AG20443 (cell line): ENCODE measurements at places on chromosomes 16 and 17.

- no peak for DNase-seq
Measured at GRCh38 chr16:67977469-67978227, 2.7 kb downstream of the DPEP3 start.

DNA sequence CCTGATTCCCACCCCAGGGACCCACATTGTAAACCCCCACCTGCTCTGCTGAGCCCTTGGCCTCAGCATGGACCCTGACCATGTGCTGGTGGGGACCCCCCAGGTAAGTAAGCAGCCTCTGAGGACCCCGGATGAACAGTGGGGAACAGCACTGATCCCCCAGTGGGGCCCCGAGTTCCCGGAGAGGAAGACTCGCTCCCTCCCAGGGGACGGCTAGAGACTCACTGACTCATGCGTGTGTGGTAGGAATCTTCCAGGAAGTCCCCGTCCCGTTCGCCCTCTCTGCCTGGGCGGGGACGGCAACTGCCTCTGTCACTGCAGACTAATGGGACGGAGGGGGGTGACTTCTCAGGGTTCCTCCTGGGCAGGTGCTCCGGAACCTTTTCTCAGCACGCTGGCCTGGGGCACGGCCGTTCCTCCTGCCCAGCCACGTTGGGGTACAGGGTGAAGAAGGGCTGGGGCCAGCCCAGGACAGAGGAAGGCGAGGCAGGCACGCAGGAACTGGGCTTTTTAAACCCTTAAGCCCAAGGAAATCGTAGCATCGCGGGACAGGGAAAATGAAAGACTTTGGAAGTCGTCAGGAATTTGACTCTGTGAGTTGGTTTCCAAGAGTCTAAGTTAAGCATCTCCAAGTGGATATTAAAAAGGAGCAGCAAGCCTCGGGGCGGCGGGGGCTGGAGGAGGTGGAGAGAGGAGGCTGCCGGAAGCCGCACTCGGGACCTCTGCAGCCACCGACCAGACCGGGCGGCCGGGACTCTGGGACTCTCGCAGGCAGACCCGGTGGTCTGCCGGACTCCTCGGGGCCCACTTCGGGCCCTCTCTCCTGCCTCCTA lies 178.7 kb downstream of the SEC14L1 start:
- peak; percentile 85 for DNase-seq

- DNase-seq, result no peak
Measured at GRCh38 chr17:149897-150584, 12.7 kb downstream of the SCGB1C2 start.

DNA sequence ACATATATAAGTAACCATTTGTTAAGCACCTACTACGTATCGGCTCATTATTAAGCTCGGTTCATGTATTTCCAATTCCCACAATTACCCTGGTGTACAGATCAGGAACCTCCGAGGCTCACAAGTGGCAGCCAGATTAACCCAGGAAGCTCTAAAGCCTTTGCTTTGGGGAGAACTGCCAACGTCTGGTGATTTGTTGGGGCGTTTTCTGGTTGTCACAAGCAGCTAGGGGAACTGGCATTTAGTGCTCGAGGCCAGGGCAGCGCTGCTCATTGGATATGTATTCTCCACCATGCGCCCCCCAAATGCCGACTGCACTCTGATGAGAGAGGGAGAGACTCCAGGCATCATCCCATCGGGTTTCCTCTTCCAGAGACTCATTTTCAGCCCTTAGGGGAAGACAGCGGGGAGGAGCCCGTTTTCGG lies 541 bp downstream of the ZNF18 start:
- peak; percentile 50 for DNase-seq

GRCh38 chr16:4514606-4515005 lies 24.0 kb downstream of the CDIP1 start:
- DNase-seq, result no peak

DNA sequence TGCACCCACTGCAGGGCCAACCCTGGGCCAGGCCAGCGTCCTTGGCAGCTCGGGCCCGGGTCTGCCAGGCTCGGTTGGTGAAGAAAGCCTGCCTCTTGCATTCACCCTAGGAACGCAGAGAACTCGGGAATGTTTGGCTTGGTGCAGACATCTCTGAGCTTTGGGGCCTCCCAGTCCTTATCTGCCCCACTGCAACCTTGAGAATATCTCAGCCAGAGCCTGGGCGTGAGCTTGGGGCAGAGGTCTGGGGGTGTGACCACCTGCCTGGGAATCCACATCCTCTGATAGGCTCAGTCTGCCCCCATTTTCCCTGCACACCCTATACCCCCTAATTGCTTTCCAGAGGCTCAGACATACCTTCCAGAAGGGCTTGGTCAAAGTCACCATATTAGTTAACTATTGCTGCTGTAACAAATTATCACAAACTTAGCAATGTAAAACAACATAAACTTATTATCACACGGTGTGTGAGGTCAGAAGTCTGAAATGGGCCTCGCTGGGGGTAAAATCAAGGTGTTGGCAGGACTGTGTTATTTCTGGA lies 30.7 kb upstream of the ZNF423 start:
- no peak for DNase-seq

- DNase-seq, result peak; percentile 51
Measured at GRCh38 chr17:17401271-17401781, 75.5 kb upstream of the MED9 start.

DNA sequence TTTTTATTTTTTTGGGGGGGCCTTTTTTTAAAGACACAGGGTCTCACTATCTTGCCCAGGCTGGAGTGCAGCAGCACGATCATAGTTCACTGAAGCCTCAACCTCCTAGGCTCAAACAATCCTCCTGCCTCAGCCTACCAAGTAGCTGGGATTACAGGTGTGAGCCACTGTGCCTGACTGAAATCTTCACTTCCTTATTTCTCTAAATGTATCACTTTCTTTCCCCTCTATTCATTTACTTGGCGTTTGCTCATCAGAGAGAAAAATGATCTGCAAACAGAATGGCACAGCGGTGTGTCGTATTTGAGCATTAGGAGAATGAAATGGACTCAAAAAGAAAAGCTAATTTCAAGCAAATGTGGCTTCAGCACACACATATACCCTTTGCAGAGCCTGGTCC lies 44.3 kb upstream of the CDH5 start:
- DNase-seq, result no peak

DNA sequence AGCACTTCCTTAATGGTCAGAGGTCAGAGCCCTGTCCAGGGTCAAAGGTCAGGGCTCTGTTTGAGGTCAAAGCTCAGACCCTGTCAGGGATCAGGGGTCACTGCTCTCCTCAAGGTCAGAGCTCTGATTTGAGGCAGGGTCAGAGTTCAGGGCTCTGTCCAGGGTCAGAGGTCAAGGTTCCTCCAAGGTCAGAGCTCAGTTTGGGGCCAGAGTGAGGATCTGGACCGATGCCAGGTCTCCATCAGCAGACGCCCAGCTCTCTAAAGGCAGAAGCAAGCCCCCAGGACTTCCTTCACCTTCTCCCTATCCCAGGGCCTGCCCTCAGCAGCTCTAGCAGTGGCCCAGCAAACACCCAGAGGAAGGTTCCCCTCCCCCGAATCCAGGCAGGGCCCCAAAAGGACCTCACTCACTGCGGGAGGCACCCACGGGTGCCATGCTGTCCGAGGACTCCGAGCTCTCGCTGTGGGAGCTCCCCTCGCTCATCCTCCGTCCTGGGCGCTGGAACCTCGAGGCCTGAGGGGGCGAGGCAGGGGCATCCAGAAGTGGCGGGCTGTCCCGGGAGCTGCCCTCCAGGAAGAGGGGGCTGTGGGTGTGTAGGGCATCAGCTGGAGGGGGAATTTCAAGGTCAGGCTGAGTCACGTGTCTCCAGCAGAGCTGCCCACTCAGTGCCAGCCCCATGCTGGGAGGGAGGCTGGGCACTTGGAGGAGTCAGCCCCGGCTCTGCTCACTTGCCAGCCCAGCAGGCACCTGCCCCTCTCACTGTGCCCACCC lies 26.7 kb downstream of the PIMREG start:
- no peak for DNase-seq

DNA sequence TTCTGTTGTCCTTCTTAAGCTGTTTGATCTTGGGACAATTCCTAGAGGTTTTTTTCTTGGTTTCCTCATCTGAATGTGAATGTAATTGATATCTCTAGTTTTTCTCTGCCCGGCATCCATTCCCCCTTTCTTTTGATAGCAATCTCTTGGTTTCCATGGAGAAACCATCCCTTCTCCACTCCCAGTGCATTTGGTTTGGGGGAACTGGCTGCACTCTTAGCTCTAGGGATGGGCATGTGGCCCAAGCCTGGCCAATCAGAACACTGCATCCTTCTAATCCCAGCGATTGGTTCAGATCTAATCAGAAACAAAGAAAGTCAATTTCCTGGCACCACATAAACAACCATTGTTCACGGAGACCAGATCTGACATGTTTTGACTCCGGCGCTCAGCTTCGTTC lies 45.1 kb downstream of the IRX3 start:
- no peak for DNase-seq

DNA sequence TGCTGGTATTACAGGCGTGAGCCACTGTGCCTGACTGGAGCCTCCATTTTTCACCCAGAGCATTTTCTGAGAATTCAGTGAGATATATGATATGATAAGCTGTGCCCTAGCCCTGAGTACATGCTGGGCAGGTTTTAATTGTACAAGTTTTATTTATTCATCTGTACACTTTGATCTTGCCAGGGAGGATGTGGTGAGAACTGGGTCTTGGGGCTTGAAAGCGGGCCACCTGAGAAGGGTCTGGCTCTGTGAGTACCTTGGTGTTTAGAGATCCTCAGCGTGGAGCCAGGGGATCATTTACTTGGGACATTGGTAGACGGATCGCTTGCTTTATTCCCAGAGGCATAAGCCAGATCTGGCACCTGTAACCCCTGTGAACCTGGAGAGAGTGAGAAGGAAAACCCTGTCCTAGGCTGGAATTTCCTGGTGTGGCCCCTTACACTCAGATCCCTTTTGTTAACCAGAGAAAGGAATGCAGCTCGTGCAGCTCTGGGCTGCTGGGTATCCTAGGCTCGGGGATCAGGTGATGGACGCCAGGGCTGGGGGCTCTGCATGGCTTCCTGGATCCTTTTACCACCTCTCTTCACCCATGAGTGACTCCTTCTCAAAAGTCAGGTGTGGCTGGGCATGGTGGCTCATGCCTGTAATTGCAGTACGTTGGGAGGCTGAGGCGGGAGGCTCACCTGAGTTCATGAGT lies 91.9 kb downstream of the ABCC1 start:
- no peak for DNase-seq

DNA sequence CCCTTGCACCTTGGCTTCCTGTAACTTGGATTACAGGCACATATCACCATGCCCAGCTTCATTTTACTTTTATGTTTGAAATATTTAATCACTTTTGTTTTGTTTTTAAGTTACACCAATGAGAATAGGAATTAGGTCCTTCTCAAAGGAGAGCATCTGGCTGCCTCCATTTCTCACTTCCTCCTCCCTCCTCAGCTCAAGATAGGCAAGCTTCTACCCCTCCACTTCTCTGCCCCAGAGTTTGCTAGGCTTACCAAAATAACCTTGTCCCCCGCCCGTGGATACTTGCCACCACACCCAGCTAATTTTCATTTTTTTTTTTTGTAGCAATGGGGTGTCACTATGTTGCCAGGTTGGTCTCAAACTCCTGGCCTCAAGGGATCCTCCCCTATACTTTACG lies 17.9 kb downstream of the GABARAPL2 start:
- no peak for DNase-seq

GRCh38 chr17:49287481-49287880 lies 56.9 kb upstream of the PHOSPHO1 start:
- no peak for DNase-seq

DNA sequence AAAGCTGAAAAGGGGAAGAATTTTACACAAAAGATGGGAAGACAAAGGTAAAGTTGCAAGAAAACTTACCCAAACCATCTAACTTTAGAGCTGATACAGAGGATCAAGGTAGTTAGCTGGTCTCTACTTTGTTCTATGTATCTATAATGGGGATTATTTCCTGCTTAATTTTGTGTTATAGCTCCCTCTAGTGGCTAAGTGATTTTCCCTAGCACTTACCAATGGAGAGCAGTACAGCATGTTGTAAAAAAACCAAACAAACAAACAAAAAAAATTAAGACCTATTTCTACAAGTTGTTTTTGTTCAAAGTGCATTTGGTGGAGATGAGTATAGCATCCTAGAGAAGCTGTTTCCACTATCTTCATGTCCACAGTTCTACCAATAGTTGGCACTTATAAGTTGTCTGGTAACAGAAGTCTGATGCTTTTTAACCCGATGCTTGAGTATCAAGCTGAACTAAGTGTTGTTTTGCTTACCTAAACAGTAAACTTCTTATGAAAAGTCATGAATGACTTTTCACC lies 7.5 kb downstream of the SRSF1 start:
- peak; percentile 31 for DNase-seq

DNA sequence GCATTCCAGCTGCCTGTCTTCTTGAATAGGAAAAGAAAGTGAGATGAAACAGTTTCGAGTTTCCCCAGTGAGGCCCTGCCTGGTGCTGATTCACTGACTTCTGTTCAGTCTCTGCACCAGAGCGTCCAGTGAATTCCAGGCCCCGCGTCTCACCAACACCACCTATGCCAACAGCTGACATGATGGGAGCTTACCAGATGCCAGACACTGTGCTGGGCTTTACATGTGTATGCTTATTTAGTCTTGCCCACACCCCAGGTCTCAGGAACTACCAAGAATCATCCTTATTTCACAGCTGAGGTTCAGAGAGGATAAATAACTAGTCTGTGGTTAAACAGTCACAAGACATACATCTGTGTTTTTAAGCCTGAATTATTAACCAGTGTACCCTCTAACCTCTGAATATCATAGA lies 29.1 kb upstream of the IRX6 start:
- DNase-seq, result peak; percentile 66

DNA sequence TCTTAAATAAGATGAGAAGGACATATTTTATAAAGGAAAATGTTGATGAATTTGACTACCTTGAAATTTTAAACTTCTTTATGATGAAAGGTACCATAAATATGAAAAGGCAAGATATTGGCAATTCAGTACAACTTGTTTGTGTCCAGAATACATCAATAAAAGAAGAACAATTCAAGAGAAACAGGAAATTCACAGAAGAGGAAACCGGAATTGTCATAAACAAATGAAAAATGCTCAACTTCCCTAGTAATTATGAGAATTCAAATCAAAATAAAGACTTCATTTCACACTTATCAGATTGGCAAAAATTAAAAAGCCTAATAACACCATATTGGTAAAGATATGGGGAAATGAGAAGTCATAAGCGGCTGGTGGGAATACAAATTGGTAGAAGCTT lies 54.3 kb downstream of the WSB1 start:
- DNase-seq, result no peak

DNA sequence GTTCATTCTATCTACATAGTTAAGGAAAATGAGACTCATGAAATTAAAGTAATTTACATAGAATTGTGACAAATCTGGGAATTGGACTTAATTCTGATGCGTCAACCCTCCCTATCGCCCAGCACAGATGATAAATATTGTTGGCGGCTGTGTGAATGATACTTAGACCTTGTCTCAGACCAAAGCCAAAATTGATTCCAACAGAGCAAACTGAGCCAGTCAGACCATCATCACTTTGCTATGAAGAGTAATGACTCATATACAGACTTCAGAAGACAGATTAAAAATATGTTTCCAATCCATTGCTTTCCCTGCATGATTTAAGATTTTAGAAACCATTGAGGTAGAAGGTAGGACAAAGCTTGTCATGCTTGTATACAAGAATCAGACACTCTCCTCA lies 1156.7 kb upstream of the CDH8 start:
- no peak for DNase-seq

GRCh38 chr17:43702637-43703036 lies 40.9 kb upstream of the MEOX1 start:
- DNase-seq, result no peak

- DNase-seq, result peak; percentile 37
Measured at GRCh38 chr17:2854143-2855055, 58.2 kb downstream of the RAP1GAP2 start.

GRCh38 chr16:75219838-75220237 lies 1.1 kb downstream of the CTRB1 start:
- DNase-seq, result no peak
